ENCODE measurements at places on chromosomes 6 and 20.

DNA sequence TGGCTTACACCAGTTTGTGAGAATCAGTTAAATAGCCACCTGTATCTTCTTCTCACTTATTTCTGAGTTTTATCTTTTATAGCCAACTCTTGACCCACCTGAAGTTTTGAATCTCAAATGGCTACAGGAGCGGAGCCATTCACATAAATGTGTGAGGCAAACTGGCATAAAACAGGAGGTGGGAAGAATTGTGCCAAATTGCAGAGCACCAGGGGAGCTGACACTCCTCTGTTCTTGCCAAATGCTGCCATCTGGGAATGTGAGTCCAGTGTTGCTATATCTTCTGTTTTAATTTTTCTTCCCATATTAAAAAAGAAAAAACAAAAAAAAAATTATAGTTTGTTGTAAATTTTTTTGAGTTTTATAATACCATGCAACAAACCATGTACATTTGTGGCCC lies 17.0 kb upstream of the RNF146 start:
- no peaks in the 10 kb centered on the region for H3K4me1 ChIP-seq
- DNase-seq = no peak
- H3K36me3 ChIP-seq = no peaks in the 10 kb centered on the region
- no peak overlapping the region for H3K27ac ChIP-seq
- no peak overlapping the region for H3K4me3 ChIP-seq

- H3K27me3 ChIP-seq = peaks cover 5% of the 10 kb centered on the region
- no peaks in the 10 kb centered on the region for H3K36me3 ChIP-seq
- no peak overlapping the region for H3K27ac ChIP-seq
- no peak overlapping the region for H3K4me3 ChIP-seq
- H3K4me1 ChIP-seq = no peaks in the 10 kb centered on the region
Observed at GRCh38 chr20:47810116-47810677, 24.9 kb upstream of the SULF2 start.

DNA sequence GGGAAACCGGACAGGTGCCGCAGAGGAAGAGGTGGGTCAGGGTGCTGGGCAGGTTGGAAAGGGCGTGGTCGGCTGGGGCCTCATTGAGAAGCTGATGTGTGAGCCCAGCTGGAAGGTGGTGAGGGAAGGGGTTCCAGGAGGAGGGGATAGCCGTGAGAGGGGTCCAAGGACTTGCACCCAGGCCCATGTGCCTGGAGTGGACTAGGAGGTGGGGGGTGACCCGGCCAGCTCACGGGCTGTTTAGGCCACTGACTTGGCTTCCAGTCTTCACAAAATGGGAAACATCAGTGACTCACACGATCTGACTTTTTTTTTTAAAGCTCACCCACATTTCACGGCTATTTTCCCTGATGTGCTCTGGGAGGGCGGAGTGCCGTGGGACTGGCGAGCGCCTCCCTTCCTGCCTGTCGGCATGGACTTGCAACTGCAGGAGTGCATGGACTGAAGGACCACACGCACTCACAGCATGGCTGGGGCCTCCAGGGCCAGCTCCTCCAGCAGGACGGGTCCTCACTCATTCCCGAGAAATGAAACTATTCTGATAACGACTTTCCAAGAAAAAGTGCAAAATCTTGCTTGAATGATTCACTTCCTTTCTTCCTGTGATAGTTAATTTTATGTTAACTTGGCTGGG lies 13.5 kb upstream of the PDE10A start:
- H3K4me1 ChIP-seq = no peaks in the 10 kb centered on the region
- no peak overlapping the region for H3K27ac ChIP-seq
- H3K27me3 ChIP-seq = no peaks in the 10 kb centered on the region
- no peak for DNase-seq

DNA sequence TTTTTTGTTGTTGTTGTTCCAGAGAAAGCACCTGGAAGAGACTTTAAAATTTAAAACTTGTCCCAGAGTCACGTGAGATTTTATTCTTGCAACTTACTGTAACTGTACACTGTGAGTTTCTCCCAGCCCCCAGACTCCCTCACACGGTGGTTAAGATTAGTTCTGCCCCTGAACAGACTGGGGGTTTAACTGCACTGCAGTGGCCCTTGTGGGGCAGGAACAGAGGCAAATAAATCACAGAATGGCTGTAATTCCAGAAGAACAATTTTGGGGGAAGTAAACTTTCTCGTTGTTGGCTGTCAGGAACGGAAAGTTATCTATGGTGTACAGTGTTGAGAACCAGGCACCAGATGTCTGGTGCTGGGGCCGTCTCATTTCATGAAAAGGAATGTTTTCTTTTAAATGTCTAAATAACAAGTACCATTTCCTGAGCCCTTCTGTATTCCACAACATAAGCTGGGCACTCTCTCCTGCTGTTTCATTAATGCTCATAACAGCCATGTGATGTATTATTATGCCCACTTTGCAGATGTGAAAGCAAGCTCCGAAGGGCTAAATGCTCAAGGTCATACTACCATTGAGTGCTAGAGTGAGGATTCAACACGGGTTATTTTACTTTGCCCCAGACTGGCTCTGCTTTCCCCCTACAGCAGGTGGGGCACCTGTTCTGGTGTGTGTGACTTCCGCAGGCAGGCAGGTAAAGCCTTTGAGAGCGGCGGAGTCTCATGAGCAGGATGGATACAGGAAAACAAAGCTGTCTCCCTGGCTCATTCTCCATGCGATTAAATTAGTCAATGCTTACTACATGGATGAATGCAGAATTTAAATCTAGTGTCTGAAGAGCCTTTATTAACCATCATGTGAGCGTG lies 30.5 kb downstream of the CNKSR3 start:
- DNase-seq = no peak

GRCh38 chr20:41357424-41358163 lies 9.0 kb downstream of the EMILIN3 start:
- no peaks in the 10 kb centered on the region for H3K4me1 ChIP-seq
- no peaks in the 10 kb centered on the region for H3K27me3 ChIP-seq
- no peak for DNase-seq
- no peaks in the 10 kb centered on the region for H3K36me3 ChIP-seq
- no peak overlapping the region for H3K27ac ChIP-seq
- H3K4me3 ChIP-seq = no peak overlapping the region

GRCh38 chr6:164967102-164967501 lies 342.3 kb downstream of the C6orf118 start:
- no peak overlapping the region for H3K27ac ChIP-seq
- H3K4me1 ChIP-seq = no peaks in the 10 kb centered on the region
- no peaks in the 10 kb centered on the region for H3K27me3 ChIP-seq
- no peak for DNase-seq

GRCh38 chr20:31669876-31670275 lies 32.2 kb downstream of the COX4I2 start:
- H3K27me3 ChIP-seq = no peaks in the 10 kb centered on the region
- H3K36me3 ChIP-seq = peaks cover 20% of the 10 kb centered on the region
- no peak overlapping the region for H3K27ac ChIP-seq
- H3K4me3 ChIP-seq = no peak overlapping the region
- peaks cover 56% of the 10 kb centered on the region for H3K4me1 ChIP-seq

- H3K27me3 ChIP-seq = no peaks in the 10 kb centered on the region
- H3K36me3 ChIP-seq = no peaks in the 10 kb centered on the region
- no peaks in the 10 kb centered on the region for H3K4me1 ChIP-seq
- DNase-seq = no peak
Observed at GRCh38 chr6:98323605-98324004, 510.8 kb upstream of the POU3F2 start.

- peak overlapping the region; percentile 15 for H3K4me3 ChIP-seq
- peak overlapping the region; percentile 63 for H3K27ac ChIP-seq
- peaks cover 38% of the 10 kb centered on the region for H3K4me1 ChIP-seq
- DNase-seq = no peak
Observed at GRCh38 chr6:14277405-14277930, 159.9 kb downstream of the CD83 start.

GRCh38 chr6:146295695-146296094 lies 247.9 kb upstream of the RAB32 start:
- no peak overlapping the region for H3K27ac ChIP-seq
- DNase-seq = no peak
- no peaks in the 10 kb centered on the region for H3K4me1 ChIP-seq
- H3K36me3 ChIP-seq = no peaks in the 10 kb centered on the region
- no peak overlapping the region for H3K4me3 ChIP-seq

GRCh38 chr6:139539852-139540251 lies 165.4 kb upstream of the CITED2 start:
- peaks cover 30% of the 10 kb centered on the region for H3K4me1 ChIP-seq
- H3K27ac ChIP-seq = no peak overlapping the region
- no peak for DNase-seq
- no peak overlapping the region for H3K4me3 ChIP-seq

- no peaks in the 10 kb centered on the region for H3K27me3 ChIP-seq
- peak; percentile 87 for DNase-seq
- H3K36me3 ChIP-seq = peaks cover 88% of the 10 kb centered on the region
- H3K27ac ChIP-seq = peak overlapping the region; percentile 90
Observed at GRCh38 chr20:57398231-57398821, 7.1 kb downstream of the RBM38 start.

- peaks cover 30% of the 10 kb centered on the region for H3K4me1 ChIP-seq
- H3K27me3 ChIP-seq = no peaks in the 10 kb centered on the region
- no peaks in the 10 kb centered on the region for H3K36me3 ChIP-seq
- no peak for DNase-seq
- H3K4me3 ChIP-seq = peak overlapping the region; percentile 69
- no peak overlapping the region for H3K27ac ChIP-seq
Observed at GRCh38 chr6:117676577-117677218, 1.4 kb downstream of the NUS1 start.

DNA sequence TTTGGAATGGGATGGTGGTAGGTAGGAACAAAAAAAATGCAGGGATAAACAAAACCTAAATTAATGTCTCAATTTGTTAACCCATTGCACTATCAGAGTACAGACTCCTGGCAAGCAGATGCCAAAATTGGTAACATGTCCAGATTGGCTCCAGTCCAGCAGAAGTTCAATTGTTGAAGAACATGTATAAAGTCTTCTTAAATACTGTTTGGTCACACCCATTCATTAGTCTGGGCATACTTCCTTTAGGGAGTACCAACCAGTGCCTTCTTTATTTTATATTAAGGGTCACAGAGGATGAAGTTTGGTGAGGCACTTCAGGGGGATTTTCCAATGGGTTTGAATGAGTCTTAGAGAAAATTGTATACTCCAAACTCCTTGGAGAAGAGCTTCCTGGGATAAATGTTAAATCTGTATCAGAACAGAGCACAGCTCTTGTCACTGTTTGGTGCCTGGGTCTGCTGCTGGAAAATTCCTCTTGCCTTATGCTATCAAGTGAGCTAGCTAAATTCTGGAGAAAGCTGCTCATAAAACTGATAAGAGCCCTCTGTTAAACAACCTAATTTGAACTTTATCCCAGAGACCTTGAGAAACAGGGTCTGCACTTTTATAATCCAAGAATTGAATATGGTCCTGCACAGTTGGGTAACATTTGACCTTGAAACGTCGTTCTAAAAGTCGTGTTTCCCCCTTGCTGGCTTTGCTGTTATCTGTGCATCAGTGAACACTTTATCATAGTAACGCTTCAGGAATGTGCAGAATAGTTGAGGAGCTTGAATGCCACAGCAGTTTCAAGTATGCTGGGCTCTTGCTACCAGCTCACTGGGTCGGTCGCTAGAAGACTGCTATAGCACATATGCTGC lies 334.1 kb upstream of the CITED2 start:
- no peak overlapping the region for H3K4me3 ChIP-seq
- H3K27me3 ChIP-seq = no peaks in the 10 kb centered on the region
- H3K36me3 ChIP-seq = no peaks in the 10 kb centered on the region
- DNase-seq = no peak
- H3K4me1 ChIP-seq = no peaks in the 10 kb centered on the region

DNA sequence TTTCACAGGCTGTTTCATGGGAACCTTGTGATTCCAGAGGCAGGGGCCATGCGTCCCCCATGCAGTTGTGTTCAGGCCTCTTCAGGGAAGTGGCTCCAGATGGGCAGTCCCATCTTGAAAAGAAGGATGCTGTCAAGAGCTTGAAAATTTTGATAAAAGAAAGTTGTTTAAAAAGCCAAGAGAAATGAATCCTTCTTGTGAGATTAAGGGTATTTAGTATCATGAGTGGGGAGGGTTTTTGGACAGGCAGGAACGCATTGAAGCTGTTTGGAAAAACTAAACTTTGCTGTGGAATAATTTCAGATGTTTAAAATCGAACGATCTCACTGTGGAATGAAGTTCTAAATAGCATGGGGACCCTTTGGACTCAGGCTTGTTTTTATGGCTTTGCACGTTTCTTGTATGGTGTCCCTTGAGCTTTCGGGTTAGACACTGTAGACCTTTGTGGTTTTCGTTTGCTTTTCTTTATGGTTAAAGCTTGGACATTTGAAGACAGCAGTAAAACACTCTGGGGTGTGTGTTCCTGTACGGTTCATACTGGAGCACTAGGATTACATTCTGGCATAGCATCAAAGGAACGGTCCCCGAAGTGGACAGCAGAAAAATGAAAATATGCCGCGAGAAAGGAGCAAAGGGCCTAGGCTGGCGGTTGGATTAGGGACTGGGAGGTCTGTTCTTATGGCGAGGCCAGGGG lies 18.2 kb downstream of the KIF25 start:
- no peak overlapping the region for H3K4me3 ChIP-seq
- no peaks in the 10 kb centered on the region for H3K27me3 ChIP-seq
- DNase-seq = no peak
- H3K36me3 ChIP-seq = no peaks in the 10 kb centered on the region
- H3K4me1 ChIP-seq = no peaks in the 10 kb centered on the region

- H3K27ac ChIP-seq = peak overlapping the region; percentile 73
- no peaks in the 10 kb centered on the region for H3K27me3 ChIP-seq
- H3K4me3 ChIP-seq = peak overlapping the region; percentile 67
- peaks cover 24% of the 10 kb centered on the region for H3K4me1 ChIP-seq
- DNase-seq = no peak
Observed at GRCh38 chr6:82248273-82248735, 760 bp upstream of the IBTK start.

GRCh38 chr6:96468681-96469224 lies 52.9 kb upstream of the UFL1 start:
- no peaks in the 10 kb centered on the region for H3K27me3 ChIP-seq
- H3K4me3 ChIP-seq = no peak overlapping the region
- H3K4me1 ChIP-seq = peaks cover 3% of the 10 kb centered on the region
- H3K27ac ChIP-seq = no peak overlapping the region
- DNase-seq = no peak
- no peaks in the 10 kb centered on the region for H3K36me3 ChIP-seq

GRCh38 chr6:160013987-160014868 lies 45.3 kb downstream of the IGF2R start:
- H3K27me3 ChIP-seq = no peaks in the 10 kb centered on the region
- H3K4me1 ChIP-seq = peaks cover 32% of the 10 kb centered on the region
- H3K4me3 ChIP-seq = peak overlapping the region; percentile 11
- peak; percentile 50 for DNase-seq

- peaks cover 4% of the 10 kb centered on the region for H3K36me3 ChIP-seq
- H3K4me3 ChIP-seq = no peak overlapping the region
Observed at GRCh38 chr6:41697861-41698781, 37.3 kb downstream of the TFEB start.

All from CD4-positive, alpha-beta T cell (primary cell).